Gastroesophageal sphincter (tissue), 4 donors: ENCODE measurements at places on chromosomes 7 and 10.

- no peak for ATAC-seq
Observed at GRCh38 chr10:70592746-70593512, 9.6 kb downstream of the PRF1 start.

DNA sequence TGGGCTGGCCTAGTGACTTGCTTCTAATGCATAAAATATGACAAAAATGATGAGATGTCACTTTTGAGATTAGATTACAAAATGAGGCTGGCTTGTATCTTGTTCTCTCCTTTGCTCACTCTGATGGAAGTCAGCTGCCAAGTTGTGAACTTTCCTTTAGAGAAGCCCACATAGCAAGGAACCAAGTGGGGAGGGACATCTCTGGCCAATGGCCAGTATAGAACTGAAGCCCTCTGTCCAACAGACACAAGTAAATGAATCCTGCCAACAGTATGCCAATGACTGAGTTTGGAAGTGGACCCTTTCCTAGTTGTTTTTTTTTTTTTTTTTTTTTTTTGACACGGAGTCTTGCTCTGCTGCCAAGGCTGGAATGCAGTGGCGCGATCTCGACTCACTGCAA, 3.3 kb downstream of the ZC3HC1 start:
- ATAC-seq: no peak

GRCh38 chr10:6321880-6322279, 119.1 kb downstream of the PFKFB3 start:
- ATAC-seq: no peak

DNA sequence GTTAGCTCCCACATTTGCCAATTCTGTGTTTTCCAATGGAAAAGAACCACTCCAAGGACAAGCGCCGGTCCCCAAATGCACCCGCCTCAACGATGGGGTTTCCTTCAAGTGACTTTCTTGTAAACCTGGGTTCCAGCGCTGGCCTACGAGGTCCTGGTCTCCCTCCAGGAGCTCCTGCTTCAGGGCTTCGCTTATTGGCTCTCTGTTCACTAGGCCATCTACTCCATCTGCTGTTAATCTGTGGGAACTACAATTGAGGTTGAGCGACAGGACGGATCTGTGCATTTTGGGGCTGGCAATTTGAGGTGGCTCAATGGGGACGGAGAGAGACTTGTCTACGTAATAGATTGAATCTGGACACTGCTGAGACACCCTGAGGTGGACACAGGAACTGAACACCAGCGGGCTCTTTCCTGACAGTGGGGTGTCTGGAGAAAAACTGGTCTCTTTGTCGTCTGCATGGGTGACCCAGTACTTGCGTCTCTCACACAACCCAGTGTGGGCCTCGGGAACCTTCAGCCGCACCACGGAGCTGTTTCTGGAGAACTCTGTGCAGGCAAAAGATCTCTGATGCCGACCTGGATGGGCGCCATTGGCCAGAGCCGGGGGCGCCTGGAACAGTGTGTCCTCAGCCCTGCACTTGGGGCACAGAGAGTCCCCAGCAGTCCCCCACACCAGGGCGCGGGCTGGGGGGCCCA, 115.9 kb upstream of the ADAM12 start:
- no peak for ATAC-seq

DNA sequence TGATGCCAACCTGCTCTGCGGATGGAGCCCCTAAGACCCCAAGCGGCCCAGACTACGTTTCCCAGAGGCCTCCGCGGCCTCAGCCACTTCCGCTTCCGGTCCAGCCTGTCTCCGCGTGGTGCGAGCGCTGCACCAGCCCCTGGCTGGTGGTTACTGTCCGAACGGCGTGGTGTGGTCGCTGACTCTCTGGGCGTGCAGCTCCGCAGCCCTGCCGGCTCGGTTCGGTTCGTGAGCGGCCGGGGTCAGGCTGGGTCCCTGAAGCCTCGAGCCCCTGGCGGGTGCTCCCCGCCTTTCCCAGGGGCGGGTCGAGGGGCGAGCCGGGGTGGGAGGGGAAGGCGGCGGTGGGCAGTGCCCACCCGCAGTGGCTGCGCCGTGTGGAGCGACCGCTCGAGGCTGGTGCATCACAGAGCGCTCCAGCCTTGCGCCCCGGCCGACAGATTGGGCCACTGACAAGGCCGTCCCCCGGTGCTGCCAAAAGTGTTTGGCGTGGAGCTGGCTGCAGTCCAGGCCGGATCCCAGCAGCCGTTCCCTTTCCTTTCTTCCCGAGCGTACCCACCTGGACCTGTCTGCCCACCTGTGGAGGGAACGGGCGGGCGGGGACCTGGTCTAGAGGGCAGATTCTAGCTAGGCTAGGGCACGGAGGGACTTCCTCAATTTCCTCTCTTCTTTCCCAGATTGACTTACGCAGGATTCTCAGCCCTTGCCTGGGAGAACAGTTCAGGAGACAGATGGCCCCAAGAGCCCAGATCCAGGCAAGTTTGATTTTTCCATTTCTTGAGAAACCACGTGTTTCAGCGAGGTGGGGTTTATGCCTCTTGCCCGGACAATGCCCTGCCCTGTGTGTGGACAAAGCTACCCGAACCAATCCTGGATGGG, at the start of gene ZNF485:
Gene ZNF485 (plus strand): TSS at position 116 of the 876 bp plus-strand sequence. CDS start 613 bp downstream, at position 729.
- peak; percentile 87 for ATAC-seq

- no peak for ATAC-seq
Observed at GRCh38 chr10:90424730-90425129, 433.1 kb downstream of the HTR7 start.

GRCh38 chr7:90345595-90346335, 751 bp upstream of the GTPBP10 start:
- ATAC-seq: no peak

DNA sequence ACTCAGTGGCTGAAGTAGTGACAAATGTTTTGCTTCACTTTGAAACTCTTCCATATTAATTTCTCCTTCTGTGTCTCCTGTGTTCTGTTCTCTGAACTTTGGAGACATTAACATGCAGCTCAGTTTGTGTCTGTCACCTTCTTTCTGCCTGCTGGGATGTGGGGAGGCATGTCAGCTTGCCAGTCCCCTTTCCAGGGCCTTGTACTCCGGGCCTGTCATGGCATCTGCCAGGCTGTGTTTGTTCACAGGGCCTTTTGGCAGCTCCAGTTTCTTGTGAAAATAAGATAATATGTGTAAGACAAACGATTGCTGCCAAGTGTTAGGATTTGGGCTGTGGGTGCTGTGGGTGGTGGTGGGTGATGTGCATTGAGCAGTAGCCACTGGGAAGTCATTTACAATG, 76.1 kb upstream of the ELMO1 start:
- ATAC-seq: no peak

DNA sequence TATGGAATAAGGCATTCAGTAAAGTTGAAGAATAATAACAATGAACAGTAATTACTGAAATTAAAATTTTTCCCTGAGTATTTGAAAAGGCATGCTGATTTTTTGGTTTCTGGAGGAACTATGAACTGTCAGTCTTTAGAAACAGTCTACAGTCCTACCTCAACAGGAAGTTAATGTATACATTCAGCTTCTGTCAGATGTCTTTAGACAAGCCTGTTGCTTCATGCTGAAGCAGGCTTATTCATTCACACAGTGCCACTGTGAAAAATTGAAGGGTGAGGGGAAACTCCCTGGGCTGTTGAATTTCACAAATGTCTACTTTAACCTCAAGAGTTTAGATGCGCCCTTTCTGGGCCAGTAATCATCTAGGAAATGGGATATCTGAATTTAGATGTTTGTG, 3.5 kb downstream of the NRF1 start:
- no peak for ATAC-seq

GRCh38 chr7:157762824-157763223, 426.0 kb downstream of the DNAJB6 start:
- no peak for ATAC-seq

DNA sequence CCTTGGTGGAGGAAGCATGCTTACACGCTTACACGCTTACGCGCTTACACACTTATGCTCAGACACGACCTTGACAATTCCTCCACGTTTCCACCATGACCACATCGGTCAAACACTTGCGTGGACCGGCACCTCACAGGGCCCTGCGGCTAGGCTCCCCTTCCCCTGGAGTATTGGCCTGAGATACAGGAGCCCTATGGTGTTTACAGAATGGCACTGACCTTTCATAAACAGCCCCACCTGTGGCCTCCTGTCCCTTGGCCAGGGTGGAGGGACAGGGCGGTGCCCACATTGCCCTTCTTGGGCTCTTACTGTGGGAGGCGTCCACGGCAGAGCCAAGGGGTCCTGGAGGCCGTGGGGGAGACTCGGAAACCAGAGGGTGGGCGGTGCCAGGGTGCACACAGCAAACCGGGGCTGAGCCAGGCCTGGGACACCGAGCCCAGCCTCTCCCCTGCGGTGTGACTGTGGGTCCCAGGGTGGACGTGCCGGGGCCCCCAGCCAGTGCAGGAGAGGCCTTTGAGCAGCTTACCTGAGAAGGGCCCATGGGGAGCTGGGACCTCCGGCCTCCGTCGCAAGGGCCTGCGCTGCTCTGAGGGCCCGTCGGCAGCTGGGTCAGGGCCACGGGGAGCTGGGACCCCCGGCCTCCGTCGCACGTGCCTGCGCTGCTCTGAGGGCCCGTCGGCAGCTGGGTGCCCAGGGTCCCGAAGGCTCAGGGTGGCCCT, 44.2 kb upstream of the FOXL3 start:
- ATAC-seq: no peak

- ATAC-seq: no peak
Observed at GRCh38 chr7:70372768-70373515, 759.0 kb upstream of the GALNT17 start.

- ATAC-seq: no peak
Observed at GRCh38 chr7:50754241-50754640, 28.5 kb downstream of the GRB10 start.

- no peak for ATAC-seq
Observed at GRCh38 chr10:11167233-11167966, 149.7 kb downstream of the CELF2 start.

DNA sequence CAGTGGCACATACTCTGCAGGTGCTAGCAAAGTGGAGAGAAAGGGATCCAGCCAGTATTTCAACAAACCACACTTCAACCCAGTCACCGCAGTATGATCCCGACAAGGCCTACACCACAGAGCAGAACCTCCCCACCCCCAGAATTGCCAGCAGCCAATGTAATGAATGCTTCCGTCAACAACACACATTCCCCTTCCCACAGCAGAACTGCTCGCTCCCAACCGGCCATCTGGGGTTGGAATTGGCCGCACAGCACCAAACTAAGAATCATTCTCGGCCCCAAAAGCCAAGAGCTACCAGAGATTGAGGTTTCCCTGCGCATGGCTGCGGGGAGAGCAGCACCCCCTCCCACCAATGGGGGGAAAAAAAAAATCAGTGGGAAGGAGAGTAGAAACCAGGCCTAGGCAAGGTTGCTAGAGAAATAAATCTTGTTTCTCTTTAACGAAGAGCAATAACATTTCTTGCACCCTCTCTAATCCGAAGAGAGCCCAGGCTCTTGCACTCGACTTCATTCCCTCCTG, 1.1 kb downstream of the WASL start:
- no peak for ATAC-seq

DNA sequence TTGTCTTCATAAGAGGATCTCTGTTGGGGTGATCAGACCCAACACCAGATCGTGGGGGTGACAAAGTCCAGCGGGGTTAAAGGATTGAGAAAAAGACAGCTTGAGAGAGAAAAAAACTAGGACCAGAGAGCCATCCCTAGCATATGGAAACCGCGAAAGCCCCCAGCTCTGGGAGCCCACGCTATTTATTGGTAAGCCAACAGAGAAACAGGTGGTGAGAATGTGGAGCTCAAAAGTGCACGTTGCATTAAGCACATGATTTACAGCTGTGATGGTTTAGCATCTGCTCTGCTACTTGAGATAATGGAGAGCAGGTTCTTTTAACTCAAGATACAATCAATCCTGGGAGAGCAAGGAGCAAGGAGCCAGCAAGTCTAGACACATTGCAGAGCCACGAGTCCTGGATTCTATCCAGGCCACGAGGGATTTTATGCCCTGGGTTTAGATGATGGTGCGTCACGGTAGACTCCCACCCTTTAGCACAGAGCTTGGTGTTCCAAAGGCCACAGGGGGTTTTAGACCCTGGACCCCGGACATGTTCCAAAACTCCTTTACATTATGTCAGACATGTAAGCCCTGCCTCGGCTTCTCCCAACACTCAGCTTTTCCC, 755.2 kb upstream of the SORCS1 start:
- ATAC-seq: no peak

GRCh38 chr7:6438427-6438826, 9.3 kb downstream of the DAGLB start:
- ATAC-seq: no peak

GRCh38 chr7:118285358-118285757, 60.9 kb downstream of the ANKRD7 start:
- ATAC-seq: no peak

GRCh38 chr7:10237306-10237705, 736.4 kb upstream of the PHF14 start:
- ATAC-seq: no peak

DNA sequence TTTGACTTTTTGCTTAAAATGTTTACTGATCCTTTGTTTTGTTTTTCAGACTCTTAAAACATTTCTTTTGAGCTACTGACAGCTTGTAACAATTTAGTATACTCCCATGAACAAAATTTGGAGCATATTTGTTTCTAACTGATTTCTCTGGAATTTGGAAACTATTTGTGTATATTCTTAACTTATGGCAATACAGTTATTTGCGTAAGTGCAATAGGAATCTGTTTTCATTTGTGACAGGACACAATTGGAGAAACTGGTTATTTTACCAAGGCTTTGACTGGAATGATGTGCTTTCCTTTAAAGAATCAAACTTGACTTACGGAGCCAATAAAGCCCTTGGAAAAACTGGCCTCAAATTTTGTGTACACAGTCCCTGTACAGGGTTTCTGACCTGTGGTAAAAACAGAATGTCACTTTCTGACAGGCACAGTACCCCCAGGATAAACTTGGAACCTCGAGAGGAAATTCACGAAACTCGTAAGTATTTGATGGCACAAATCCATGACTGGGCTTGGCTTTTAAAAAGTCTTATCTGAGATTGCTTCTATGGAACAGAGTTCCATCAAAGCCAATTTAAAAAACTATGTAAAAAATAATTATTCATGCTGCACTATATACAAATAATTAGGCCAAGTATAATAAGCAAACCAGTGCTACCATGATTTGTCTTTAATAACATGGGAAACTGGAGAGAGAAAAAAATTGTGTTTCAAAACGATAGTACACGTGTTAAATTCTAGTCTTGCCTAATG, 70.4 kb downstream of the ST8SIA6 start:
- ATAC-seq: peak; percentile 57

DNA sequence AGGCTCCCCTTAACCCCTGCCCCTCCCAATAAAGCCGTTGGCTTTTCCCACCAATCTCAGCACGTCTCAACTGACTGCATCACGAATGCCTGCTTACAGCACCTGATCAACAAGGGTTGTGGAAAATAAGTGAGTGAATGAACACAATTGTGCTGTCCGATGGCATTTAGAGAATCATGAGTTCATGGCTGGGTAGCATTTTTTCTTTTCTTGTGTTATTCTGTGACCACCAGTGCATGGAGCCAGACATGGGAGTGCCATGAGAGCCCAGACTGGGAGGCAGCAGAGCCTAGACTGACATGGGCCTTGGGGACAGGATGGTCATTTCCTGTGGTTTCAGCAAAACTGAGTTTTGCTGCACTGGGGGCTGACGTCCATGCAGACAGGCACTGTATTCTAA, 254.1 kb upstream of the IGFBP3 start:
- no peak for ATAC-seq

- ATAC-seq: no peak
Observed at GRCh38 chr7:155534691-155535090, 11.7 kb downstream of the CNPY1 start.

- peak; percentile 70 for ATAC-seq
Observed at GRCh38 chr10:124417895-124418725, 613 bp downstream of the OAT start.
